ENCODE measurements at places on chromosomes 12 and 14. TPM values are rescaled to one million over a fixed set of nuclear protein-coding genes. Genes with fewer than 3 reads are reported as not detected.

DNA sequence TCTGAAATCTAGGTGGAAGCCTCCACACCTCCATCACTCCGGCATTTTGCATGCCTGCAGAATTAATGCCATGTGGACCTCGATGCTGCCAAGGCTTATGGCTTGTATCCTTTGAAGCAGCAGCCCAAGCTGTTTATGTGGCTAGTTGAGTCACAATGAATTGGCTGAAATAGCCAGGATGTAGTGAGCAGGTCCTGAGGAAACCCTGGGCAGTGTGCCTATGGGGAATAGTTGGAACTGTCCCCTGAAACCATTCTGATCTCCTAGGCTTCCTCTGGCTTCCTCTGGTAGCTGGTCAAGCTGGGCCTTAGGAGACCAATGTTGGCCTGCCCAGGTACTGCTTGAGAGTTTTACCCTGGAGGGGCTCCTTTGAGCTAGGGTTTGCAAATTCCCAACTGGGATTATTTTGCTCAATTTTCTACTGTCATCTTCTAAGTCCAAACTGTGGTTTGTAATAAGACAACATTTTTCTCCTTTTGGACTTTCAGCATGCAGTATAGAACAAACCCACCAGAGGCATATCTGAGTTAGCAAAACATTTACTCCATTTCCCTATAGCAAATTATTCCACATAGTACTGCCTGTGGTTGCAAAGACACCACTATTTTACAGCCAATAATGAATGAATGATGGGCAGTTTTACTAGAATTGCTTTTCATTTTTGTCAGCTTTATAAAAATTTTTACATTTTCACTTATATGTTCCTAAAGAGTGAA is 85.1 kb upstream of the AMIGO2 start:
- H3K27ac ChIP-seq: no peak overlapping the region
- H3K4me1 ChIP-seq: peaks cover 4% of the 10 kb centered on the region
- no peaks in the 10 kb centered on the region for H3K27me3 ChIP-seq

DNA sequence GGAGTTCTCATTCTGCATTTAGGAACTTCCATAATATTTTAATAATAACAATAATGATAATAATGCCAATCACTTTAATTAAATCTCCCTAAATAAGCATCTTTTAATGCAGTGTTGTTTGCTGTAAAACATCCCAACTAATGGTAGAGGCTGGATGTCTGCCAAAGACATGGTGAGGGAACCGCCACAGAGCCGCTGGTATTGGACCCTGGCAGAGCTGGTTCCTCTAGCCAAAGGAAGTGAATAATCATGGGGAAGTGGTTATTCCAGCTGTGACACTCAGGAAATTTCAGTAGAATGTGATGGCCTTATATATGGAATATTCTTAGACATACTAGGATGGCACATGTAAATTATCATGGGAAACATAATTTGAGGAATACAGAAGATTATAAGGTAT is 483.3 kb downstream of the ZFP36L1 start:
- DNase-seq: no peak
- no peak overlapping the region for H3K27ac ChIP-seq
- H3K27me3 ChIP-seq: no peaks in the 10 kb centered on the region

DNA sequence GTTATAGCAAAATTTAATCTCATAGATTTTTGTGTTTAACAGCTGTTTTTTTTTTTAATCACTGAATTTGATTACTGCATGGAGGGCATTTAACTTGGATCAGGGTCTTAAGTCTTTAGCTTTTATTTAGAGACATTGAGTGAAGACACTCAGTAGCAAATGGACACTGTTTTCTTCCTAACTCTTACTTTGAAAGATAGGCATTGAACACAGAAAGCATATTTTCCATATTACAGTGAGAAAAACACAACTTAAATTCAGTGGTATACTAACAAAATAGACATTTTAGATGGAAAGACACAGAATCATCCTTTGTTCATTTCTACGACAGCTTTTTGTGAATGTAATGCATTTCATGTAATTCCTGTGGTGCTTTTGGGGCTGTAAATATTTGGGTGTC is 571.8 kb downstream of the PRKD1 start:
- H3K27me3 ChIP-seq: no peaks in the 10 kb centered on the region
- DNase-seq: no peak
- no peak overlapping the region for H3K4me3 ChIP-seq
- H3K36me3 ChIP-seq: no peaks in the 10 kb centered on the region

DNA sequence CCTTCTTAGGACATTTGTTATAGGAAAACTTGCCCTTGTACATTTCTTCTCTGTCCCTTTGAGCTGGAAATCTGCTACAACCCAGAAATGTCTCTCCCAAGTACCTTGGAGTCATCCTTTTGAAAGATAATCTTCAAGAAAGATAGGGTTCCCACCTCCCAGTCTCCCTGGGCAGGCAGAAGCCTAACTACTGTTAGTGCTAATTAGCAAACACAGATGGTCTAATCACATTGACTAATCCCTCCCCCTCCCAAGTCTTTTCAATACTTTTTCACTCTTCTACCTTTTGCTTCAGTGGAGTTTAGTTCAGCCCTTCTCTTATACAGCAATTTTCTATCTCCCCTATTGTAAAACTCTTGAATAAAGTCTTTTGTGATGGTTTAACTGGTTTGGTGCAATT is 129.8 kb upstream of the PPFIA2 start:
- H3K27ac ChIP-seq: no peak overlapping the region
- no peaks in the 10 kb centered on the region for H3K4me1 ChIP-seq
- no peak overlapping the region for H3K4me3 ChIP-seq

GRCh38 chr14:28461389-28461788 is 305.2 kb upstream of the FOXG1 start:
- H3K4me3 ChIP-seq: no peak overlapping the region
- no peaks in the 10 kb centered on the region for H3K4me1 ChIP-seq
- DNase-seq: no peak

GRCh38 chr12:106758349-106759110 is 16.0 kb upstream of the RIC8B start:
- no peak overlapping the region for H3K4me3 ChIP-seq
- H3K36me3 ChIP-seq: no peaks in the 10 kb centered on the region
- no peaks in the 10 kb centered on the region for H3K4me1 ChIP-seq
- no peak for DNase-seq
- no peak overlapping the region for H3K27ac ChIP-seq
- no peaks in the 10 kb centered on the region for H3K27me3 ChIP-seq

DNA sequence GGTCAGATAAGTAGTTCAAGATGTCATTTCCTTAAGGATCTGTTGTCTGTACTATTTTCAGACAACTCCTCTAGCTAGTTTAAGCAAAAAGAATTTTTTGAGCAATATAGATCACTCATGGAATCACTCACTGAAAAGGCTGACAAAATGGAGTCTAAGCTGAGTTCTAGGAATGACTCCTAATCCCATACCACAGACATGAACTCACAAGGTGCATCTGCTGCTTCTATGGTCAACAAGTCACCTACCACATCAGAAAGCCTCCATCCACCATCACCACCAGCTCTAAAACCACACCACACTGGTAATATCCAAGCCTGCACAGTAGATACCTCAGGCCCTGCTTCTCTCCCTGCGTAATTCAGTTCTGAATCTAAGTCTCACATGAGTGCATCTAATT is 33.0 kb downstream of the PWP1 start:
- no peak overlapping the region for H3K27ac ChIP-seq
- H3K4me1 ChIP-seq: no peaks in the 10 kb centered on the region
- no peak for DNase-seq
- H3K27me3 ChIP-seq: no peaks in the 10 kb centered on the region
- no peaks in the 10 kb centered on the region for H3K36me3 ChIP-seq

Gene KCNA1
- 0.08 TPM for total RNA-seq

Gene PPP1R13B
- total RNA-seq: 73.1 TPM

Gene PROX2
- 0.06 TPM for total RNA-seq

Data from testis (tissue), 5 donors.